CD8-positive, alpha-beta T cell (primary cell): ENCODE measurements at places on chromosomes 16 and 17.

- no peak for DNase-seq
Observed at GRCh38 chr16:76265434-76266045, 11.7 kb upstream of the CNTNAP4 start.

DNA sequence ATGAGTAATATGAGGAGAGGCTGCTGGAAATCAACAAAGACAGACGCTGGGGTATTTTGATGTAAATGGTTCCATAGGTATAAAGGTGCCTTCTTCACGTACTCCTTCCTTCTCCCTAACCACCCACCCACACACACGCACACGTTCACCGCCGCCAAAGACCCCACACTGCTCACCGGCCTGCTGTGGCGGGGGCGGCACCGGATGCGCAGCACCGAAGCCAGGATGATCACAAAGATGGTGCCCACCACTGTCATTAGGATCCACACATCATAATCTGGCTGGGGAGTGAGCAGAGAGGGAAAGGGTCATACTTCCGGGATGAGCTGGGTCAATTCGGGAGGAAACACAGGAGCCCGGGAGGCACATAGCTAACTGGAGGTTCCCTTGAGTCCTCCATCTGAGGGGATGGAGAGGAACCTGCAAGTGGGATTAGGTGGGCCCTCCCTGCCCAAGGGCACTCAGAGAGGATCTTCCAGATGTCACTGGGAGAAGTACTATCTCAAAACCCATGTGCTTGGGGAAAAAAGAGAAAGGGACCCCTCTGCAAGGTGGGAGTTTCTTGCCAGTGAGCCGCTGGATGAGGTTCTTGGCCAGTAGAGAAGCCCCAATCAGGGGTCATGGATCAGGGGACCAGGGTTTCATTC, 10.5 kb upstream of the SUPT4H1 start:
- DNase-seq = no peak

GRCh38 chr16:74556375-74556922, 50.5 kb downstream of the GLG1 start:
- no peak for DNase-seq

- no peak for DNase-seq
Observed at GRCh38 chr17:64331931-64332493, 58.6 kb downstream of the PECAM1 start.

GRCh38 chr17:17448076-17448475, 28.7 kb upstream of the MED9 start:
- DNase-seq = no peak

DNA sequence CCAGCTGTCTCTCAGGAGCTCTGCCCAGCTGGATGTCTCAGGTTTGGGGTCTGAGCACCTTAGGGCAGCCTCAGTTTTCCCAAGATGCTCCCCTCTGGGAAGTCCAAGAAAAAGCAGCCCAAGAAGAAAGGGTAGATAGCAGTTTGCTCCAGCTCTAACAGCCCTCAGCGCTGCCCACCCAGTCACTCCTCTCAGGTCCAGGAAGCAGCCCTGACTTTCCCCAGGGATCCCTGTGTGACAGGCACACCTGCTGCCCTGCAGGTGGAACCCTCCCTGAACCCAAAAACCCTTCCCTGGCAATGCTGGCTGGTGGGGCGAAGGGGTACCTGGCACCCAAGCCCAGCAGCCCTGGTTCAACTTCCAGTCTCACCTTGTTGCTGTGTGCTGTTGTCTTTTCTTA, 48.1 kb downstream of the BEAN1 start:
- DNase-seq = no peak

GRCh38 chr17:47690121-47690520, 3.8 kb upstream of the TBKBP1 start:
- no peak for DNase-seq

- DNase-seq = no peak
Observed at GRCh38 chr16:23899869-23900268, 64.1 kb downstream of the PRKCB start.

DNA sequence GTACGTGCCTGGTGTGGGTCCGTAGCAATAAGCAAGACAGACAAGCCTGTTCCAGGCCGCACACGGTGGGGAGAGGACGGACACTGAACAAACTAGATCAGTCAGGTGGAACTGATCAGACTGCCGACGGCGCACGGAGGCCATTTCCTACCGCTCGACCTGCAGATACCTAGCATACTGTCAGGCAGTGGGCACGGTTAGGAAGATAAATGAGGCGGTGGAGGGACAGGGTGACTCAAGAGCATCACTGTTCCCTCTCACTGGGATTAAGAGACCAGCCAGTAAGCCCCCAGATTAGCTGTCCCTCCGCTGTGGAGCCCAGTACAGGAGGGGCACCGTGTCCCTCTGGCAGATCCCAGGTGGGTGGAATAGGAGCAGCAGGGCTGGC, 4.8 kb downstream of the AANAT start:
- no peak for DNase-seq

- no peak for DNase-seq
Observed at GRCh38 chr17:6506679-6507231, 49.6 kb downstream of the PITPNM3 start.
